ENCODE measurements at places on chromosomes 7 and 10. TPM values are rescaled to one million over a fixed set of nuclear protein-coding genes. Genes with fewer than 3 reads are reported as not detected.

DNA sequence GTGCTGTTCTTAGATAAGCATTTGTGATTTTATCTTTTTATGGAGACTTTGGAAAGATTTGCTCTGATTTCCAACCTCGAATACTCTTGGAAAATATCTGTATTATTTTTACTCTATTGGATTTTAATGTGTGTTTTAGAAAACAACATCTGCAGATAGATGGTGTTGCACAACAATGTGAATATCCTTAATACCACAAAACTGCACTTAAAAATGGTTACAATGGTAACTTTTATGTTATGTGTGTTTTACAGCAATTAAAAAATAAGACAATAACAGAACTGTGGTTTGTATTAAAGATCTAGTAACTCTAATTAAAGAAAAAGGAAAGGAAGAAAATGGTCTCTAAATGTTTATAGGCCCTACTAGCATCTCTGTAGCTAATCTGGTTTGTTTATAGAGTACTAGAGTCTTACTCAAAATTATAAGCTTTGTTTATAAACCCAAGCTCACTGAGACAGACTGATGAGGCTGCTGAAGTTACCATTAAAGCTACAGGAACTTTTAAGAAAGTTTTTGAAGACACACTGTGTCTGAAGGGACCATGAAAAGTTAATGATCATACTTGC, 74.6 kb upstream of the CC2D2B start:
- DNase-seq, result no peak

DNA sequence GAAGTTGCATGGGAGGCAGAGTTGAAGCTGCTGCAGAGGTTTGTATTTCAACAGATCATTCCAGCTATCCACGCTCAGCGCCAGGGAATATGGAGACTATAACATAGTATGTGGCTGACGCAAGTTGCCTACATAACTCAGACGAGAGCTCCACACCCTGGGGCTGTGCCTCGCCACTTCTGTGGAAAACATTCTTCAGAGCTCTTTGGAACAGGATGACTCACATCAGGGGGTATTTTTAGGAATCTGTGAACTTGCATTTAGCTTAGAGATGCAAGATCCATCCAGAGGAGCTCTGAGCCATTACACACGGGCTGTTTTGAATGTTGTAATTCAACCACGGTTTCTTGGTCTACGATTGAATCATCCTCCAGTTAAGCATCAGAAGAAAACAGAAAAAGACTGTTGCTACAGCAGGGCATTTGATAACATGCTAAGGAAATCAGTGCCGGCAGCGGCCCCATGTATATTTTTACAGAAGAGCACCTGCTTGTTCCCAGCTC, 481.5 kb upstream of the AKR1E2 start:
- peak; percentile 67 for DNase-seq

GRCh38 chr10:132270721-132271457, 36.9 kb downstream of the STK32C start:
- no peak for DNase-seq

GRCh38 chr10:94413361-94413760, 11.0 kb downstream of the TBC1D12 start:
- DNase-seq, result no peak

Gene EN2
- not detected for total RNA-seq

Gene CCL24
- 0.45 TPM for total RNA-seq

Gene GRID2IP
- total RNA-seq, result not detected

Gene PNLIPRP3
- not detected for total RNA-seq

Gene OGDHL
- not detected for total RNA-seq

Measured in SJSA1 (cell line).